ENCODE measurements at places on chromosomes 12 and 14.

DNA sequence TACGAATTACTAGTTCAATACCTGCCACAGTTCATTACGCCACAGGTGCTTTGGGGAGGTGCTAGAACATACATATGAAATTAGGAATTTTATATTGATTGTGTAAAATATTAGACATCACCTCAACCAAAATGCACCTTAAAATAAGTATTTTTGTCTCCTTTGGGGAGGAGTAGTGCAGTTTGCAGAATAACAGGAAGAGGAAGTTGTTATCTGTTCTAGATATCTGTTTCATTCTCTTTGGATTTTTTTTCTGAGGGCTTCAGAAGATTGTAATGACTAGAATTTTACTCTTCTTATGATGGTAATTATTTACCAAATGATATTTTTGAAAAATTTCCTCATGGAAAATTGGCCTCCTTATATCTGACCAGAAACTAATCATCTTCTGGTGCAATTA is 9.9 kb upstream of the GYS2 start:
- DNase-seq = no peak

- DNase-seq = no peak
Observed at GRCh38 chr14:70514168-70515069, 20.4 kb downstream of the ADAM20 start.

GRCh38 chr14:49607583-49607982 is 8.8 kb downstream of the LRR1 start:
- no peak for DNase-seq

DNA sequence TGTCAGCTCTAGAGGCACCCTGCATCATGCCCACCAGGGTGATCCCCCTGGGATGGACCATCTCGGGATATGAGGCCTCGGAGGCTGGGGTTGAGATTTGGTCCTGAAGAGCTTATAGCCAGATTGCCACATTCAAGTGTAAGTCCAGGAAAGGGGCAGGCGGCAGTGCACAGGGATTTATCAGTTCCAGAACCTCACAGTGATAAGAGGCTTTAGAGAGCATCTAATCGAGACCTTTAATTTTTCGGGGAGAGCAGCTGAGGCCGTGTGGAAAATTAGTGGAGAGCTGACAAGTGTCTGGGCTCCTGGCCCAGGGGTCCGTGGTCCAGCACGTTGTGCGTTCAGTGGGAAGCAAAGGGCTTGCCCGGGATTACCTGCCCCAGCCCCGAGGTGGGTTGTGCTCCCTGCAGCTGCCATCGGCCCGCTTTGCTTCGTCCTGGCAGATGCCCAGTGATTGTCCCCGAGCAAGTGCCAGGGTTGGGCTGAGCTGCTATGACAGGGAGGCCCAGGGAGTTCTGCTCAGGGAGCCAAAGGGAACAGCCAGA is 52.1 kb downstream of the C14orf132 start:
- DNase-seq = no peak

- no peak for DNase-seq
Observed at GRCh38 chr14:100975671-100976070, 72.1 kb upstream of the RTL1 start.

GRCh38 chr14:78310272-78310671 is 140.1 kb downstream of the NRXN3 start:
- no peak for DNase-seq

- DNase-seq = no peak
Observed at GRCh38 chr14:102469261-102469660, 40.3 kb downstream of the ANKRD9 start.

- no peak for DNase-seq
Observed at GRCh38 chr12:42958291-42958674, 368.7 kb upstream of the PRICKLE1 start.

DNA sequence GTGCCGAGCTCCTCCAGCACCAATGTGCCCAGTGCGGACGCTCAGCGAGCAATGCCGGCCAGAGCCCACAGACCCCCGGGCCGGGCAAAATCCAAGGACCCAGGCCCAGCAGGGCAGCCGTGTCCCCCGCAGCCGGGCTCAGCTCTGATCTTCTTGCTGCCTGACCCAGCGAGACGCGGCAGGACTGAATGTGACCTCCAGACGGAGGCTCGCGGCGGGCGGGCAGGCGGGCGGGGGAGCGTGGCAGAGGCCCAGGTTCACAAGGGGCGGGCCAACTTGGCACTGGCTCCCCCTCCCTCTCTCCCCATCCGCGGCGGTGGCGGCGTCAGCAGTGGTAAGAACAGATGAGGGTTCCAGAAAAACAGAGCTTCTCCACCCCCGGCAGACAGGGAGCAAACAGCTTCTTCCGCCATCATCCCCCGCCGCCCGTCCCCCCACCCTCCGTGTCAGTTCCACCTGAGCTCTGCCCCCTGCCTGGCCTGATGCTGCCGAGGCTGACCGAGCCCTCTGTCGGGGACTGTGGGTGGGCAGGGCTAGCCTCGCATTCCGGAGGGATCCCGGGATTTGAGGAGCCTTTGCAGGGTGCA is 94.3 kb downstream of the RFLNA start:
- DNase-seq = peak; percentile 68

DNA sequence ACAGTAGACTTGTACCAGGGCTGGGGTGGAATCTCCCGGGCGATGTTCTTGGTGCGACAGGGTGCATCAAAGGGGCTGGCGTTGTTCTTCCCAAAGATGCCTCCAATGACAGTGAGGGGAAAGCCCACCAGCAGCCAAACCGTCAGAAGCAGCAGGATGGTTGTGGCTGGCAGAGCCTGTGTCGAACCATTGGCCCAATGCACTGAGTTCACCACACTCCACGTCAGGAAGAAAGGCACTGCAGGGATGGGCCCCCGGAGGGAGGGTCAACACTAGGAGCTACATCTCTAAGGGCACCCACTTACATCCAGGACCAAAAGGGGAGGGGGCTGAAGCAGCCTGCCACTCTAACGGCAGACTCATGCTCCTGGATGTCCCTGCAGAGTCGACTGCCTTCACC is 1.8 kb upstream of the IPO4 start:
- DNase-seq = no peak

- DNase-seq = no peak
Observed at GRCh38 chr12:81944886-81945285, 185.7 kb upstream of the PPFIA2 start.

DNA sequence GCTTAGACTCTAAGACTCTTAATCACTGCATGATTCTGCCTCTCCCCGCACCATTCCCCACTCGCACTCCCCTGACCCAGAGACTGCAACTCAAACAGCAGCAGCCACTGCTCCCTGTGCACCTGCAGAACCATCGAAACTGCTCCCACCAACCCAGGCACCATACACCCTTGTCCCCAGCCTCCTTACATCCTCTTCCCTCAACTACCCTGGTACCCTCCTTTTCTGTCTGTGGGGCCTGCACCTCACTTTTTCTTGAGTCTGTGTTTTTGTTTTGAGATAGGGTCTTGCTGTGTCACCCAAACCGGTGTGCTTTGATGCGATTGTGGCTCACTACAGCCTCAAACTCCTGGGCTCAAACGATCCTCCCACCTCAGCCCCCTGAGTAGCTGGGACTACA is 69.4 kb downstream of the RNFT2 start:
- no peak for DNase-seq

GRCh38 chr14:99063620-99064225 is 208.3 kb downstream of the BCL11B start:
- no peak for DNase-seq

DNA sequence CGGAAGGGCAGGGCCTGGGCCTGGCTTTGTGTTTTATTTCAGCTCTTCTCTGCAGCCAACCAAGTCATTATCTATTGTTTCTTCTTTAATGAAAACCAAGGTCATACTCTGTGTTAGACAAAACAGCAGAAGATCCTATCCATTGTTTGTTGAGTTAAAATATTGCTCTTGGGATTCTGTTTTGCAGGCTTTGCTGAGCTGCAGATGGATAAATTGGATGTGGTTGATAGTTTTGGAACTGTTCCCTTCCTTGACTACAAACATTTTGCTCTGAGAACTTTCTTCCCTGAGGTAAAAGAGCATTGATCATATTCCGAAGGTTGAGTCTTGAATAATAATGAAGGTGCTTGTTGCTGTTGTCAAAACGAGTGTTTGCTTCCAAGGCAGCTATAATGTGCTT is 106.6 kb downstream of the PLXNC1 start:
- no peak for DNase-seq

DNA sequence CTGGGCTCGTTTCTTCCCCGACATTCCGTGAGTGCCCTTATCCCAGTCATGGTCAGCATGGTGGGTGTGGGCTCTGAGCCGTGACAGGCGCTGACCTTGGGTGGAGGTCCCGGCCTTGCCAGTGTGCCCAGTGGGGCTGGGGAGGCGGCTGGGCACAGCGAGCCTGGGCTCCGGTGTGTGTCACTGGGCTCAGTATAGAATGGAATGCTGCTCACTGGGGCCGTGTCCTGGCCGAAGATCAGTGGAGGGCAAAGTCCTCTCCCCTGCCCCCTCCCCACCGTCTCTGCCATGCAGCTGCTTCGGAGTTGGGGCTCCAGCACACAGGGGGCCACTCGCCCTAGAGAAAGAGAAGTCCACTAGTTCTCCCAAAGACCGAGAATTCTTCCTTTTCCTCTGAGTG is 164.4 kb downstream of the TSPAN9 start:
- no peak for DNase-seq

DNA sequence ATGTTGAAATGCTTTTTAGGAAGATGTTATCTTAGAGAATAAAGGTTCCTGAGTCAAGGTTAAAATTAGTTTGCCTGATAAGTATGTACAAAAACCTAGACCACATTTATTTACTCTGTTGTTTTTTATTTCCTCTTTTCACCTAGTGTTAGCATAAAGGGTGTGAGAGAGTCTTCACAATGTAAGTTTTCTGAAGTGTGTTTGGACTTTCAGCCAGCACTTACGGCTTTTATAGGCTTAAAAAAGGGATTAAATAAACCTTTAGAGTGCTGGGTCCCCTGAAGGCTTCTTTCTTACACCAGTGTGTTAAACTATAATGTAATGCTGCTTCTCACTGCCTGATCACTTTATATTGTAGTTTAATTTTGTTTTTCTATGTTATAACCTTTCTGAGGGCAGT is 27.2 kb downstream of the ARHGAP5 start:
- no peak for DNase-seq

GRCh38 chr12:69090722-69091121 is 148.6 kb upstream of the CPSF6 start:
- DNase-seq = no peak

DNA sequence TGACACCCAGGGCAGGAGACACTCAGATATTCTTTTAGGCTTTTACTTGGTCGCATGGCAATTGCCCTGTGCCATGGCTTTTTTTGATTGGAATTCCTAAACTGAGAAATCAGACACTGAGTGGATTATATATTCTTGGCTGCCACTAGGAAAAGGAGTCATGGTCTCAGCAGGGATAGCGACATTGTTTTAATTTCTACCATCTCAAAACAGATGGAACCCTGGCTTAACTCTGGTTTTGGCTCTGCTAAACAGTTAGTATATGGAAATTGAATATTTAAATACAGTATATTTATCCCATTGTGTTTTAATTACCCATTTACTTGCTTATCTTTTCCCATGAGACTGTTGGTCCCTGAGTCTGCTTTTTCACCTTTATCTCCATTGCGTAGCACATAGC is 84.0 kb downstream of the DACT1 start:
- DNase-seq = no peak

- DNase-seq = no peak
Observed at GRCh38 chr12:25719505-25719904, 166.4 kb upstream of the LMNTD1 start.

- DNase-seq = no peak
Observed at GRCh38 chr14:62168564-62169155, 406.4 kb downstream of the SNAPC1 start.

- no peak for DNase-seq
Observed at GRCh38 chr12:76687981-76688380, 75.9 kb upstream of the ZDHHC17 start.

- no peak for DNase-seq
Observed at GRCh38 chr14:59704054-59704645, 127.5 kb upstream of the CCDC175 start.

GRCh38 chr14:72589652-72590051 is 304.2 kb downstream of the DPF3 start:
- no peak for DNase-seq

GRCh38 chr12:2034633-2035430 is 18.0 kb upstream of the CACNA1C start:
- DNase-seq = peak; percentile 81

DNA sequence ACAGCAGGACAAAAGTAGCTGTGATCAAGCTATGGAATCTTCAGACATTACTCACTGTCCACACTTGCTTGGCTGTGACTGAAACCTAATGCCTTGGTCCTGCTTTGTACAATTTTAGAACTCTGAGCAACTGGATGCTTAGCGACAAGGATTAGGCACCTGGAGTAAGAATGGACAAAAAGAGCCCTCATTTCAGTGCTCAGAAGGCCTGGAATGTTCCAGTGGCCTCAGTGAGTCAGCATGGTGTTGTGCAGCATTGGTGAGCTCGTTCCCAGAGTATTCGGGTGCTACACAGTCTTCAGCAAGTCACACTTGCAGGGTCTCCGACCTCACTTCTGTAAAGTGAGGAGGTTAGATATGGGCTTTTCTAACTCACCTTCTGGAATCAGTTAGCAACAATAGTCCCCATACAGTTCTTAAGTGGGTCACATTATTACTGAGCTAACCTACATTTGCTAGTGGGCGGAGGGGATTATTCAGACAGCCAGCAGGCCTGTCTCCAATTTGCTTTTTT is 108.0 kb upstream of the MDM1 start:
- DNase-seq = peak; percentile 21

DNA sequence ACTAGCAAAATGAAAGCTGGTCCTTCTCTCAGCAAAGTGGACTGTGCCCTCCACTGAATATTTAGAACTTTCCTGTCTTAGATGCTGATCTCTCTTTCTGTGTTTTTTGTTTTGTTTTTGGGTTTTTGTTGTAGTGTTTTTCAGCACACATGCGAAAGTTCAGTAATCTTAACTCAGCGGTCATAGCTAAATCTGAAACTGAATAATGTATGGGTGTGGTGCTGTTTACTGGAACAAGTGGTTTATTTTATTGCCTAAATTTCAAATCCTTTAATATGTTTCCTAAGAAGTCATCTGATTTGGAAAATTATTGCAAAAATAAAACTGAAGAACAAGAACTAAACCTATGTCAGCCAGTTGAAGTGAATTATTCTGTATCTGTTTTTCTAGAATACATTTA is 116.0 kb upstream of the LRIG3 start:
- DNase-seq = no peak

GRCh38 chr12:67122584-67122983 is 146.6 kb upstream of the CAND1 start:
- no peak for DNase-seq

DNA sequence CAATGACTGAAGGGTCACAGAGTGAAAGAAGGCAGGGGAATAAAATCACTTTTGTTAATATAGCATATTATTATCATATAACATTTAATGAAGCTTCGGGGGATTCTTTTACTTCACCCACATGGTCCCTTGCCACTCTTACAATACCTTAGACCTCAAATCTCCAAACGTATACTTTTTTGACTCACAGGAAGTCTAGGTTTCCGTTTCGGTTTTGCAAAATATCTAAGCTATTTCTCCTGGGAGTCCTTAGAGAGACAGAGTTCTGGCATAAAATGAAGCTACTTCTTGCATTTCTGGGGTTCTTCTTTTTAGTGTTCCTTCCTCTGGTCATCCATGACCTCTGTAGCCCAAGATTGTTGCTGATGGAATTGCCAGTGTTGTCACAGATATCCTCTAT is 590.5 kb upstream of the ATP2B1 start:
- DNase-seq = no peak

GRCh38 chr14:60304509-60304908 is 55.5 kb downstream of the PPM1A start:
- no peak for DNase-seq

All from H54 (cell line).